GM23338 (cell line): ENCODE measurements at places on chromosomes 3 and 15. TPM values are rescaled to one million over a fixed set of nuclear protein-coding genes. Genes with fewer than 3 reads are reported as not detected.

- DNase-seq: no peak
Observed at GRCh38 chr3:112774293-112774926, 72.3 kb downstream of the CD200R1L start.

DNA sequence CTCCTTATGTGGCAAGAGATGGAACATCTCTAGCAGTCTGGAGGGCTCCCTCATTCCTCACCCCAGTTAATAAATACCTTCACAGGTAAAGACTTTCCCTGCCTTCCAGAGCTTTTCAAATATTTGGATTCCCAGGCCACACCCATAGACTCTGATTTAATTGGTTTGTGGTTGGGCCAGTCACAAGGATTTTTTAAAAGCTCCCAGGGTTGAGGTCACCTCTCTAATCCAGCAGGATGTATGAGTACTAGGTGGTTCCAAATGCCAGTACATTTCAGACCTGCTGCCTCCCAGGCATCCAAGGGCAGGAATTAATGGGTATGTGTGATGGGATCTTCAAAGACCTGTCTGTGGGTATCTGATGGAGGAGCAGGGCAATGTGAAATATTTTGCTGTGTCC, 312.8 kb downstream of the CLSTN2 start:
- DNase-seq: no peak

DNA sequence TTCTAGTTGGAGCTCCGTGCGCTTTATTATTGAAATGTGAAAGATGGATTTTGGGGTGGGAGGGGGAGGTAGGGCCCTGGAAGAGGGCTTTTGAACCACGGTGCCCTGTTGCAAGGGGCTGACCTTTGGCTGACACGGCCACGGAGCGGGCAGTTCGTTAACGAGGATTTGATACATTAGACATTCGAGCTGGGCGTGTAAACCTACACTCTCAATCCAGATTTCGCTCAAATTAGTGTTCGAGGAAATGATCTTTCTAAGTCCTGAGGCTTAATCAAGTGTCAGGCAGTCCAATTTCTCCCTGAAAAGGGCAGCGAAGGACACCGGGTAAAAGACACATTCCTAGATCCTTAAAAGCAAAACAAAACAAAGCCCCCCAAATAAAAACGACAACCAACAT, 13.0 kb downstream of the ZIC1 start:
- DNase-seq: no peak

GRCh38 chr3:172072543-172072942, 33.2 kb downstream of the FNDC3B start:
- no peak for DNase-seq

DNA sequence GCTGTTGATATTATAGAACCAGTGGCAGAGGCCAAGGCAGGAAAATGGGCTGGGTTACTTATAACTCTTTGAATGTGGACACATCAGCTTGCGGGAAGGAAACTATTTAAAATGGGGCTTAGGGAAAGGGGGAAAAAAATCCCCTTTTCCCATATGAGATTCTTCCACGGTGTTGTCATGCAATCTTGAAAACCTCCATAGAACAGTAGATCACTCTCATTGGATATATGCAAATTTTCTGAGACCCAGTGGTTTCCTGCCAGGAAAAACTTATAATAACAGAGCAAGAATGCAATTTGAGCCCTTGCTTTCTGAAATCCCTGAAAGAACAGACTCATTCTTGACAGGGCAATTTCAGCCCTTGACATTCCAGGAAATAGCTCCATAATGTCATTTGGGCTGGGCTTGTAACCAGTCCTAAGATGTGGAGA, 31.1 kb downstream of the TMEM212 start:
- DNase-seq: peak; percentile 47

GRCh38 chr15:74417225-74417624, 16.5 kb downstream of the SEMA7A start:
- DNase-seq: no peak

DNA sequence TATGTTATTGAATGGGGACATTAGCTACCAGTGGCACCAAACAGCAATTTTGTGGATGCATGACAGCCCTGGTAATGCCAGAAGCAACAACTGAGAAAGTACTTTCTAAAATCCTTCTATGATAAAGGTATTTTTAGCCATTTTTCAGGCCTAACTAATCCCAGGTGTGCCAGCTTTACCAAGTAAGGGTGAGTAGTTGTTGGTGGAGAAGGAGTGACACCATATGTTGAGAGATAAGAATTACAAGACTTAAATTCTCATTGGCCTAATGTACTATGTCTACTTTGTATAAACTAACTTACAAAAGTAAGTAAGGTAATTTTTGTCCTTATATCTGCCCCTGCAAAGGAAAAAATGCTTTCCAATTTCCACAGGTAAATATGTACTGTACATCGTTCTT, 4.1 kb upstream of the COX17 start:
- peak; percentile 53 for DNase-seq

GRCh38 chr15:101013201-101013550, 94.0 kb downstream of the LRRK1 start:
- no peak for DNase-seq

GRCh38 chr15:28246605-28247004, 75.4 kb downstream of the HERC2 start:
- DNase-seq: no peak

DNA sequence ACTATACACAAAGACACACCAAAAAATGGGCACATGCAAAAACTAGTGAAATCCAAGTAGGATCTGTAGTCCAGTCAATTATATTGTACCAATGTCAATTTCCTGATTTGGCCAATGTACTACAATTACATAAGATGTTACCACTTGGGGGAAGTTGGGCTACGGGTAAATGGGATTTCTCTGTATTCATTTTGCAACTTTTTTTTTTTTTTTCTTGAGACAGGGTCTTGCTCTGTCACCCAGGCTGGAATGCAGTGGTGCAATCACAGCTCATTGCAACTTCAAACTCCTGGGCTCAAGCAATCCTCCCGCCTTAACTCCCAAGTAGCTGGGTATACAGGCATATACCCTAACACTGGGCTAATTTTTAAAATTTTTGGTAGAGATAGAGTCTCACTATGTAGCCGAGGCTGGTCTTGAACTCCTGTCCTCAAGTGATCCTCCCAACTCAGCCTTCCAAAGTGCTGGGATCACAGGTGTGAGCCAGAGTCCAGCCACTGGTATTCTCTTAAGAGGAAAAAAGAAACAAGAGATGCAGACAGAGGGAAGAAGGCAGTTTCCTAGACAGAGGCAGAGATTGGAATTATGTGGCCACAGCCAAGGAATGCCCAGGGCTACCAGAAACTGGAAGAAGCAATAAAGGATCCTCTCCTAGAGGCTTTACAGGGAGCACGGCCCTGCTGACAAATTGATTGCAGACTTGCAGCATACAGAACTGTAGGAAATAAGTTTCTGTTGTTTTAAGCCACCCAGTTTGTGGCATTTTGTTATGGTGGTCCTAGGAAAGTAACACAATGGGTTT, 33.3 kb downstream of the TFDP2 start:
- DNase-seq: no peak

Gene PIERCE2
- total RNA-seq: 3.8 TPM in 1 of 2 replicates, not detected in the other

Gene LNP1
- total RNA-seq: 5.3 and 6.7 TPM in 2 replicates

Gene HEXA
- total RNA-seq: 41.0 and 43.8 TPM in 2 replicates

Gene C2CD4A
- total RNA-seq: 0.07 and 0.19 TPM in 2 replicates

Gene C15orf62
- 0.08 and 0.80 TPM in 2 replicates for total RNA-seq

Gene TMEM45A
- total RNA-seq: 6.5 and 7.0 TPM in 2 replicates

Gene GPR15
- not detected in 2 replicates for total RNA-seq
